ENCODE measurements at places on chromosomes 4 and X.

- no peak for DNase-seq
Observed at GRCh38 chrX:2701600-2701999, 10.5 kb downstream of the CD99 start.

DNA sequence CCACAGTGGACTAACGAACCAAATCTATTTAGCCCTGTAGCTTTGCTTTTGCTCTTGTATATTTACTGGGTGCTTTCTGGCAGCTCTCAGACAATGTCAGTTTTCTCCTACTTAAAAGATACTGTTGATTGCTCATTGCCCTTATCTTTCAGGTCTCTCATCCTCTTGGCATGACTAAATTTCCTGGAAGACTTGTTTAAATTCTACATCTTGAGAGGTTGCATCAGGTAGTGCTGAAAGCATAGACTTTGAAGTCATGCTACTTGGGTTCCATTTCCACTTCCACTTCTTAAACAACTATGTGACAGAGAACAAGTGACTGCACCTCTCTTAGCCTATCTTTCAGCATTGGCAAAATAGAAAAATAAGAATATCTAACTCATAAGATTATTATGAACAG lies 8.4 kb downstream of the TDO2 start:
- DNase-seq = no peak

DNA sequence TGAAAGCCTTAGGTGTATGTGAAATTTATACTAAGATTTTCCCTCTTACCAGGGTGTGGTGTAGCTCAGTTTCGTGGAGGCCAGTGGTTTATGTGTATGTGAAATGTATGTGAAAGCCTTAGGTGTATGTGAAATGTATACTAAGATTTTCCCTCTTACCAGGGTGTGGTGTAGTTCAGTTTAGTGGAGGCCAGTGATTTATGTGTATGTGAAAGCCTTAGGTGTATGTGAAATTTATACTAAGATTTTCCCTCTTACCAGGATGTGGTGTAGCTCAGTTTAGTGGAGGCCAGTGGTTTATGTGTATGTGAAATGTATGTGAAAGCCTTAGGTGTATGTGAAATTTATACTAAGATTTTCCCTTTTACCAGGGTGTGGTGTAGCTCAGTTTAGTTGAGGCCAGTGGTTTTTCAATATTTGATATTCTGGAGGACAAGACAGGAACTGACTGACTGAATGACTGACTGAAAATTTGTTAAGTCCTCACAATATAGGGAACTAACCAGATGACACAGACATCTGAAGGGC lies 143.7 kb downstream of the NEXMIF start:
- DNase-seq = no peak

GRCh38 chr4:56410247-56411062 lies 23.2 kb upstream of the AASDH start:
- no peak for DNase-seq

GRCh38 chr4:22103768-22104167 lies 155.2 kb upstream of the KCNIP4 start:
- no peak for DNase-seq

- DNase-seq = no peak
Observed at GRCh38 chr4:107647591-107647990, 72.4 kb downstream of the PAPSS1 start.

- DNase-seq = no peak
Observed at GRCh38 chr4:163556177-163556576, 61.7 kb downstream of the TMA16 start.

- DNase-seq = no peak
Observed at GRCh38 chrX:2732076-2732475, 19.8 kb upstream of the XG start.

DNA sequence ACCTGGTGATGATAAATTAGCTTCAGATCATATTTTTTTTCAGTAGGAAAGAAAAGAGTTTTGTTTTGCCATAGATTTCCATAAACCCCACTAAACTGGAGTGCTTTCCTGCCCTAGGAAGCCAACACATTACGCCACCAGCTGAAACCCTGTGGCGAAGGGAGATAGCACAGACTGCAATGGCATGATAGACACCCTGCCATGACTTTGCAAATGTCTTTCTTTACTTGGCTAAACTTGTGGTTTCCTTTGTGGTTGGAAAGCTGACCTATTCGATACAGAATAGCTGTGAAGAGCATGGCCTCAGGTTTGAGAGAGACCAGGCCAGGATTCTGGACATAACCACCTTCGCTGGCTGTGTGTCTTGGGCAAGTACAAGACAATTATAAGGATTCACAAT lies 19.1 kb downstream of the MFAP3L start:
- no peak for DNase-seq

GRCh38 chrX:46185923-46186810 lies 359.1 kb downstream of the ZNF674 start:
- no peak for DNase-seq

GRCh38 chrX:68829582-68830418 lies 979 bp downstream of the EFNB1 start:
- DNase-seq = no peak

- DNase-seq = no peak
Observed at GRCh38 chr4:174156239-174156826, 127.1 kb downstream of the FBXO8 start.

DNA sequence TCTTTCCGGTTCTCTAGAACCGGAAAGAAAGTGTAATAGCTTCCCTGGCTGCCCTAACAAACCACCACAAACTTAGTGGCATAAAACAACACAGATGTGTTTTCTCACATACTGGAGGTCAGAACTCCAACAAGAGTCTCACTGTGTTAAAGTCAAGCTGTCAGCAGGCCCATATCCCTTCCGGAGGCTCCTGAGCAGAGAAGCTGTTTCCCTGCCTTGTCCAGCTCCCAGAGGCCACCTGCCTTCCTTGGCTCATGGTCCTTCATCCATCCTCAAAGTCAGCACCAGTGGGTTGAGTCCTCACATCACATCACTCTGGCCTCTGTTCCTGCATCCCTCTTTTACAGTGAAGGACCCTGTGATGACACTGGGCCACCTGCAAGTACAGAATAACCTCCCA lies 49.8 kb upstream of the HMX1 start:
- DNase-seq = no peak
